DMS79 treated with DMSO at 0.1 percent for 48 hours (cell line): ENCODE measurements at places on chromosomes 4 and X.

- peak; percentile 84 for DNase-seq
Observed at GRCh38 chr4:156598138-156598681, 373.4 kb downstream of the PDGFC start.

GRCh38 chrX:70470850-70471289 is 26.2 kb downstream of the DLG3 start:
- no peak for DNase-seq

- DNase-seq, result no peak
Observed at GRCh38 chr4:95027905-95028618, 270.3 kb downstream of the BMPR1B start.

DNA sequence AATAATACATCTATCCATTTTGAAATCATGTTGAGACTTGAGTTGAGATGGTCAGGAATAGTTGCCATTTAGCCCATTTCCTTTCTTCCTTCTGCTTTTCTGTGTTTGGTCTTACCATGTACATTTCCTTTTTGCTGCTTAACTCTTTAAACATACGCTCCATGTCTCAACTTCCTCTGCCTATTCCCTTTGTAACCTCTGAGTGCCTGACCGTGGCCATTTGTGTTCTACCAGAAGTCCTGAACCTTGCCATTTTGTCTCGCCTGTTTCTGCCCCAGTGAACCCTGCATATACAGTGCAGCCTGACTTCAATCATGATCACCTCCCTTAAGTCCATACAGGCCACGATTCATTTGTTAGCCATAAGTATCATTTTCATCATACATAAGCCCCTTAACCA is 169.0 kb downstream of the RAPGEF2 start:
- no peak for DNase-seq

- no peak for DNase-seq
Observed at GRCh38 chrX:81304563-81304962, 102.7 kb downstream of the SH3BGRL start.

DNA sequence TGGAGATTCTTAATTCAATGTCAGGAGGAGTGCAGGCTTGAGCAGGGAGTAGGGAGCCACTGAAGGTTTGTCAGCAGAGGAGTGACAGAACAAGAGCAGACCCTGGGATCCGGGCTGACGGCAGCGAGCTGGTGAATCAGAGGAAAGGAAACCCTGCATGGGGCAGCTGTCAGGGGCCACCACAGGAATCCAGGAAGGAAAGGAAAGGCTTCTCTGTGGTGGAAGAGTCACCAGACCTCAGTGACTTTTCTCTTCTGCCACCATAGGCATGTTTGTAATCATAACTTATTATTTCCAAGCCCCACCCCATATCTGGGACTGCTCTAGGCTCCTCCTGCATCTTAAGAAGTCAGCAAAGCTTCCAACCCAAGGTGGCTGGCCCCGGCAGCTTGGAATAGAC is 150.9 kb downstream of the BCOR start:
- DNase-seq, result no peak

DNA sequence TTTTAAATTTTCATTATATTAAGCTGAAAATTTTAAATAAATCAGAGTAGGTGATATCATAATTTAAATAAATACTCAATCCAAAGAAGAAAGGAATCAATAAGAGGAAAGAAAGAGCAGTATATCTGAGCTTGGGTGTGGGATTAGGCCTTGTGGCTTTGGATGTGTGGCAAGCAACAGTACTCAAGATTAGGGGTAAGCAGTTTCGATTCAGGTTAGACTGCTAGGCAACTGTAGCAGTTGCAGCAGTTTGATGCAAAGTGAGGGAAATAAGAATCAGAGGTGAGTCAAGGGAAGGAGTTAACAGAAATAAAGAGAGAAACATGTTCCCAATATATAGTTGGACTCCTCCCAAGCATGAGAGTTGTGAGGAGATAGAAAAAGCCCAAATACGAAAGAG is 599.6 kb upstream of the KLHL4 start:
- DNase-seq, result no peak

- DNase-seq, result no peak
Observed at GRCh38 chr4:65719635-65720034, 49.3 kb upstream of the EPHA5 start.

GRCh38 chr4:77451530-77451929 is 154.1 kb upstream of the CXCL13 start:
- no peak for DNase-seq

DNA sequence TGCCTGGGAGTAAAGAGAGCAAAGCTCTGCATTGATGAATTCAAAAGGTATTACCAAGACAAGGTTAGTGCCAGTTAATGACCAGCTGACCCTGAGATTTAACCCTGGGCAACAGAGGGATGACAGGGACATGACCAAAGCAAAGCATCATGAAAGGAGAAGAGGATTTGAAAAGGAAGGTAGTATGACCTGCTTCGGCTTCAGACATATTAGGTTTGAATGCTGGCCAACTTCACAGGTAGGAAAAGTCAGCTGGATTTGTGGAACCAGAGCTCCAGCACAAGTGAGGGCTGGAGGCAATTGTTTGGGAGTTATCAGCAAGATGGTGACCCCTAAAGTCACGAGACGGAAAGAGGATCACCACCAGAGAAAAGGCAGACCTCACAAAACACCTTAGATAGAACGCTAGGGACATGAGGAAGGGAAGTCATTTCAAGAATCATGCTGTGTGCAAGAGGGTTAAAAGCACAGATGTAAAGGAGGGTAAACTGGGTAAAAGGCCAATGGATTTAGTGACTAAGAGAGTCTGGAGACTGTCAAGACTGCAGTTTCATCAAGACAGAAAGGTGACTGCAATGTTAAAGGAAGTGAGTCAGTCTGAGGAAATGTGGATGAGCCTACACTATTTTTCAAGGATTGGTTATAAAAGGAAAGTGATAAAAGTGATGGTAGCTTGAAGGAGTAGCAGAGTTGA is 45.6 kb downstream of the SH3RF1 start:
- DNase-seq, result no peak

GRCh38 chrX:154072192-154072591 is 25.3 kb downstream of the MECP2 start:
- no peak for DNase-seq

DNA sequence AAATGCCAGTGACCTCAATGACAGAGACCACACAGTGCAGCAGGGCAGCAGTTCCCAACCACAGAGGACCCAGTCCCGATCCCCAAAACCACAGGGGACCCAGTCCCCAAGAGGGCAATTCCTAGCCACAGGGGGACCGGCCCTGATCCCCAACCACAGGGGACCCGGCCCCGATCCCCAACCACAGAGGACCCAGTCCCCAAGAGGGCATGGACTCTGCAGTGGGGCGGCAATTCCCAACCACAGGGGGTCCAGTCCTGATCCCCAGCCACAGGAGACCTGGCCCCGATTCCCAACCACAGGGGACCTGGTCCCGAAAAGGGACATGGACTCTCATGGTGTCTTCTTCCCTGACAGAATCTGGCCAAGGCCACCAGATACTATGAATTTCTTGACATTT is 136.3 kb downstream of the AFAP1 start:
- DNase-seq, result no peak

DNA sequence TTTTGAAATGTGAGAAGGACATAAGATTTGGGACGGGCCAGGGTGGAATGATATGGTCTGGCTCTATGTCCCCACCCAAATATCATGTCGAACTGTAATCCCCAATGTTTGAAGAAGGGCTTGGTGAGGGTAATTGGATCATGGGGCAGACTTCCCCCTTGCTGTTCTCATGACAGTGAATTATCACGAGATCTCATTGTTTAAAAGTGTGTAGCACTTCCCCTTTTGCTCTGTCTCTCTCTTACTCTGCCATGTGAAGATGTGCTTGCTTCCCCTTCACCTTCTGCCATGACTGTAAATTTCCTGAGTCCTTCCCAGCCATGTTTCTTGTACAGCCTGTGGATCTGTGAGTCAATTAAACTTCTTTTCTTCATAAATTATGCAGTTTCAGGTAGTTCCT is 17.5 kb downstream of the MTMR8 start:
- DNase-seq, result no peak

DNA sequence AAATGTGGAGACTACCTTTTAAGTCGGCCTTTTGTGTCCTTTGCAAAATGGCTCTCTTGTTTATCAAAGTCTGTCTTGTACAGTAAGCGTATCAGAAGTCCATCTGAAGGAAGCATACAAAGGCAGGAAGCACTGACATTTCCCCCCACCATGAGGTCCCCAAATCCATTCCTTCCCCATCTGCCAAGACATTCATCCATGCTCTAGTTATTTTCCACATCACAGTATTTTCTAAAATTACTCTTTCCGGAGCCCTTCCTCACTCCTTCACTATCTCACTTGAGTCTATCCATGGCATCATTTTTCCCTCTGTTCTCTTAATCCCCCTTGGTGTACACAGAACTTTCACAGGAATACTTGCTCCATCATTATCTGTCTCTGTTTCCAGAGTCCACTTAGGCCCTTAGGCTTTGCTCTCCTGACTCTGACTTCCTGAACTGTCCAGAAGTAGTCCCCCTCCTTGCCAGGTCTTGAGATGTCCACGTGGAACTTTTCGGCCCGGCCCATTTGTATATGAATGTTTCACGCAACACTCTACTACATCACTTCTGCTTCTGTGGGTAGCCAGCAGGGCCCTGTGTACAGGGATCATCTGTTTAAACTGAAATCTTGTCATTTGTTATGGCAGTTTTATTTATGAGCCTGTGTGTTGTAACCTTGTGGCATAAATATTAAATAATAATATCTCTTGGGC is 2.1 kb downstream of the SEL1L3 start:
- DNase-seq, result no peak

DNA sequence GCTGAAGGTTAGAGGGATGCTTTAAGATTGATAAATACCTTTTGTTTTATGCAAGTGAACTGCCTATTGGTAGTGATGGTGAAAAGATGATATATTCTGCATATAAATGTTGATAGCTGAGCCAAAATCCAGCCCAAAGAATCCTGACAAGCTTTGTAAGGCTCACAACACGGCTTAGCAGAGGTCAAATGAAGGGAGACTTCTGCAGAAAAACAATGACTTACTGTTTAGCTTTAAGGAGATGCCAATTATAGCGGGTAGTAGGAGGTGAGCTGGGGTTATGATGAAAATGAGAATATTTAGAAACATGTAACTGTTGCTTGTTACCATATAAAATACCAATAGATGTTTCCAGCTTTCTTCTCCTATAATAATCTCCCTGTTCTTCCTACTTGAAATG is 97.1 kb downstream of the AFF1 start:
- no peak for DNase-seq

DNA sequence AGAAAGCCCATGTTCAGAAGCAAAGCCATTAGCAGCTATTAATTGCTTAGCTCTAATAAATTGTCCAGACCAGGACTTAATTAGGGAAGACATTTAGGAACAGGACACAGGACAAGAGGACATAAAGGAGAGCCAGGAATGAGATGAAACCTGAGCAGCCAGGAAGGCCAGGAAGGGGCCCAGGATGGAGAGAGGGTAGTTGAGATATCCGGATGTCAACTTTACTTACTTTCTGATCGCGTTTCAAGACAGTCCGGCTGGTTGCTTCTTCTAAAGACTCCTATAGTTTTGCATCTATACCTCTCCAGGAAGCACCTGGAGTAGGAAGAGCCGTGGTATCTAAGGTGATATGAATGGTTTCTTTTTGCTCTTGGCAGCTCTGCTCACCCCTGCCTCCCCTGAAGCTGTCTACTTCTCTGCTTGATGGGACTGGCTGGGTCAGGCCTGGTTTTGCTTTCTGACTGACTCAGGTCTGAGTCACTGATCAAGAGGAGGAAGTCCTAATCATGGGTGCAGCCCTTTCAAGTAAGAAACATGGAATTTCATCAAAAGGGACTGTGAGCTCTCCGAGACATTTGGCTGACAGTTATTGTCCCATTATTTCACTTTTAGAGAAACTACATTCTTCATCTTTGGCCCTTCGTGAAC is 733.3 kb downstream of the RPA4 start:
- no peak for DNase-seq

- no peak for DNase-seq
Observed at GRCh38 chr4:80266253-80266901, at the start of gene FGF5. Gene FGF5, plus strand, starts transcription at chr4:80266664. Its CDS starts 161 bp downstream, at chr4:80266825.

- no peak for DNase-seq
Observed at GRCh38 chr4:3368841-3369760, 72.7 kb upstream of the HGFAC start.

DNA sequence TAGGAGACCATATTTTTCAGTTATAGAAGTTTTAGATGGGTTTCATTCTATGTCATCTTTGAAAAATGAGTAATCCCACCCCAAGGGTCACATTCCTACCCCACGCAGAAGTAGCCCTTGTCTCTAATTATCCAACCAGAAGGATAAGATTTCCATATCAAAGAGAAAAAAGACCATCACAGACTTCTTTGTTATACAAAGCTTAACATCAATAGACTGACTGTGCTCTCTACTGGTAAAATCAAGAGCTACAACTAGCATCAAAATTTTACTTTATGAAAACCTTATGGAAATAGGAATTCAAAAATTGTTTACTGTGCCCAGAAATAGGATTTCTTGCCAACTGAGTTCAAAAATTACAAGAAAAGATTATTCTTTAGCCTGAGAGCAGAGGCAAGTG is 24.9 kb downstream of the TNMD start:
- DNase-seq, result no peak

- no peak for DNase-seq
Observed at GRCh38 chrX:24026432-24026831, 554 bp downstream of the KLHL15 start.

GRCh38 chr4:130124066-130124465 is 1028.1 kb downstream of the C4orf33 start:
- DNase-seq, result no peak

- DNase-seq, result no peak
Observed at GRCh38 chr4:123450393-123450792, 53.8 kb downstream of the SPRY1 start.

DNA sequence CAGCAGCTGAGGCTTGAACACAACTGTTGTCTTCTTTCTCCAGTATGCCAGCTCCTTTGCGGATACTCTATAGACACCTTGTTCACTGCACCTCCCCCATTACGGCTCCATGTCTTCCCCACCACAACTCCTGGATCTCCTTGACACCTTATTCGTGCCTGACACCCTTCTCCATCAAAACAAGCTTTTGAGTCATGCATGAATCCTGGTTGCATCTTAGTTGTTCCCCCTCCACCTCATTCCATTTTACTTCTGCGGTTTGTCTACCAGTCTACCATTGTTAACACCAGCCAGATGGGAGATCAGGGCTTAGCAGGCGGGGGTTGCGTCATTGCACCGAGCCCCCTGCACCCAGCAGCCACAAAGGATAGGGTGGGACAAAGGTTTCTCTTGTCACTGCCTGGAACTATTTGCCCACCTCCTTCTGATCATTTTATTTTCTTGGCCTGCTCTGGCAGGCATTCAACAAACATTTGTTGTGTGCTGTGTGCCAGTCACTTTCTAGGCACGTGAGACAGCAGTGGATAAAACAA is 2.0 kb upstream of the CDK16 start:
- DNase-seq, result no peak

GRCh38 chr4:118284169-118284568 is 68.6 kb downstream of the PRSS12 start:
- no peak for DNase-seq

GRCh38 chrX:100606753-100607152 is 22.0 kb downstream of the TNMD start:
- DNase-seq, result no peak

DNA sequence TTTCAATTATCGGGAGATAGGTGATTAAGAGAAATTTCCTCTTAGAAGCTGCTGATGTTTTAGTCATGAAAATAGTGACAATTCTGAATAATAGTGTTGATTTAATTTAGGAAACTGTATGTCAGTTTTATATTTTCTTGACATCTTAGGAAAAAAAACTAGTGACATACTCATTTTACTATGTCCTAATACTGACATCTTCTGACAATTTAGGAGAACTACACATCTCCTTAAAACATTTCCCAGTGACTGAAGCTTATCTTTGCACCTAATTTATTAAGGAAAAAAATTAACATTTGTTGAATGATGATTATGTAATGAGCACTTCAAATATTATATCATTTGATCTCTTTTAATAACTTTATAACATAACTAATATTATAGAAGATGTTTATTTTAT is 42.0 kb upstream of the RBMXL3 start:
- peak; percentile 21 for DNase-seq
